ENCODE measurements at places on chromosomes 3 and 15.

DNA sequence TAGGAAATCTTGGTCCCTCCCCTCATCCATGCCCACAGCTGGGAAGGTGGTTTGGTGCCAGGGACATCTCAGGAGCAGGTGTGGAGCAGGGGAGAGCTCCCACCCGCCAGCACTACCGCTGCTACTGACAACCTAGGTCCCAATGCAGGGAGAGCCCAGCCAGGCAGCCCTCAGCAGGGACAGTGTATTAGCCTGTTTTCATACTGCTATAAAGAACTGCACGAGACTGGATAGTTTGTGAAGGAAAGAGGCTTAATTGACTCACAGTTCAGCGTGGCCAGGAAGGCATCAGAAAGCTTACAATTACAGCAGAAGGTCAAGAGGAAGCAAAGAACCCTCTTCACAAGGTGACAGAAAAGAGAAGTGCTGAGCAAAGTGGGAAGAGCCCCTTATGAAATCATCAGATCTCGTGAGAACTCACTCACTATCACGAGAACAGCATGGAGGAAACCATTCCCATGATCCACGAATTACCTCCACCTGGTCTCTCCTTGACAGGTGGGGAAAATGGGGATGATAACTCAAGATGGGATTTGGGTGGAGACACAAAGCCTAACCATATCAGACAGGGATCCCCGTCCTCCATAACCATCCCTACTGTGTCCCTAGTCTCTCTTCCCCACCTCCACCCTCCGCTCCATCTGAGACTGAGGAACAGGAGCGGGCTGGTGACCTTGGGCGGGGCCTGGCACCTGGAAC, 218.6 kb downstream of the TBC1D2B start:
- no peak for DNase-seq

DNA sequence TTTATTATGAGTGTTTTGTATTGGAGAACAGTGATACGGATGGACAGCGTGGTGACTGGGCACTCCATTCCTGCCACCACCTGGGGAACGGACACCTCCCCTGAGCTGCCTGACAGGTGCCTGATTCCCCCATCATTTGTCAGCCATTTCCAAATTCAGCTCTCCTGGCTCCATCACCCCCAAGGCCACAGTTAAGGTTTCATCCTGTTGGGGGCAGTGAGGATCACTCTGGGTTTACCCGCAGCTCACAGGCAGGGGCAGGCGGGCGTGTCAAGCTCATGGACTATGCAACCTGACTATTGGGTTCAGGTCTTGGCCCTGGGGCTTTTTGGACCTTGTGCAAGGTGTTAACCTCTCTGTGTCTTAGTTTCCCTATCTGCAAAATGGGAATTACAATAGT, 76.3 kb downstream of the RAB11A start:
- DNase-seq, result no peak

- DNase-seq, result no peak
These were observed 77.0 kb upstream of the GBE1 start for GRCh38 chr3:81838457-81838856.

- DNase-seq, result no peak
These were observed 54.4 kb downstream of the TPRA1 start for GRCh38 chr3:127535901-127536829.

GRCh38 chr3:173529062-173529711, 131.6 kb downstream of the NLGN1 start:
- DNase-seq, result no peak

DNA sequence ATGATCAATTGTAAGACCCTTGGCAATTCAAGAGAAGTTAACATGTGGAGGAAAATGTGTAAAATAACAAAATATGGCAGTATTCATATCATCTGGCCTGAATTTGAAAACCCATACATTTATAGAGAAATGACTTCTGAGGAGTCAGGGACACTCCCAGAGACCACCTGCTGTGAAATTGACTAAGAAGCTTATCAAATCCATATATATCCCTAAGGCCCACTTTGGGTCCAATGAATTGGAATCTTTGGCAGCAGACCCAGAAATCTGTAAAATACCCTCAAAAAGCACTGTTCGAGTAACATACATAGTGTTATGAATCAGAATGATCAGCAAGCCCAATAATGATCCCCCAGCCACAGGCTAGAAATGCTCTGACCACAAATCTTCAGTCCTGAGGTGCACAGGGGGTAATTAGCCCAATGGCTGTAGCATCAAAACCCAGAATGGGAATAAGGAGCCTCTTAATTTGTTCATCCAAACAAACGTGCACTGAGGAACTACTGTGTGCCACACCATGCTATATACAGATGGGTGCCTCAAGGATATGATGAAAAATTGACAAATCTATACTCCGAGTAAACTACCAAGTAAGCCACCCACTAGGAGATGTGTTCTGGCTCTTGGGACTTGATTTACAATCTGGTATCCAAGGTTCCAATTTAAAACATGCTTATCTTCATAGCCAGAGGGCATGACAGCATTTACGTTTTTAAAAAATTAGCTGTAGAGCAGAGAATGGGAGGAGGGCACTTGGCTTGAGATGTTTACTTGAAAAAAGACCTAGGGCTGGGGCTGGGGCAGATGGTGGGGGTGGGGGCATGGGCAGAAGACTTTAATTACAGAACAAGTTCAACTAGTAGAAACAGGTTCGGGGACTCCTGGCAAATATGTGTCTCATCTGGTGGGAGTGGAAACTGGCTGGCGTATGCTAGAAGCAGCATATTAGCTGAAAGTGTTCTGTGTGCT, 9.1 kb upstream of the ARHGEF3 start:
- DNase-seq, result no peak

DNA sequence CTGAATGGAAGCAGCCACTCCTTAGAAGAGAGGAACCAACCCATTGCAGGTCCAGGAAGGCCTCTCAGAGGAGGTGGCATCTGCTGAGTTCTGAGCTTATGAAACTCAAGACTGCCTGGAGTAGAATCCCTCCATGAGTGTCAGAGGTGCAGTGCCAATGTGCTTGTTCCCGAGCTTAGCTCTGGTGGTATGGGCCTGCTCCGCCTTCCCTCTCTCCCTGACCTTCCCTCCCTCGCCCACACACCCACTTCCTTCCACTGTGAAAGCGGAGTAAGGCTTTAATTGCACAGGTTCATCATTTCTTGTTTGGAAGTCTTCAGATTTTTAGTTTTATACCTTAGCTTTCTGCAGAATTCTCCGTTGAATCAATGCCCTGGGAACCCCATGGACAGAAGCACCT, 208.0 kb upstream of the BHLHE40 start:
- DNase-seq, result no peak

Measured in activated CD4-positive, alpha-beta T cell treated with anti-CD3 and anti-CD28 coated beads, Interleukin-2, amount 10 ng/mL, durations not matched to agents 7 days and 5 days (primary cell).